ENCODE measurements at places on chromosomes 13 and 19.

GRCh38 chr13:36088001-36088400 lies 43.2 kb downstream of the DCLK1 start:
- no peak for DNase-seq

DNA sequence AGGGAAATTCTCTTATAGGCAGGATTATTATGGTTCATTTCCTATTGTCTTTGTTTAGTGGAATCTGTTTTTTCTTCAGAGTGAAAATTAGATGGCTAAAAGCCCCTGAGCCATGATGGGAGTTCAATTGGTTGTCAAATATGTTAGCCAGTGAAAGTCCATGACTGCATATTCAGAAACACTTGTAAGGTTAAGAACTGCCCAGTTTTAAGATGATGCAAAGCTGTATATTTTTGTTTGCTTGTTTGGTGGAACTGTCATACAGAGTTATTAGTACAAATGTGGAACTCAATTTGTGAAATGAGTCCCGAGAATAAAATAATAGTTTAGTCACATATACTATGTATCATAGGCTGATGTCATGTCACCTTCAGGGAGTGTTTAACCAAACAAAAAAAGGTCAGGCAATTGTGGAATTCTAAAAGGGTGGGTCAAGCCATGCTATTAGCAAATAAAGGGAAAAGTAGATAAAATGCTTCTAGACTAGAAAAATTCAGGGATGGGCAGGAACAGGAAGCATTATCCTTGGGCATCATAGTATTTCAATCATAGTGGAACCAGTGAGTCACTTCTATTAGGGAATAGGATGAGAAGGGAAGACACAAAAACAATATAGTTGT lies 248.3 kb upstream of the SLITRK1 start:
- DNase-seq, result no peak

- no peak for DNase-seq
These were observed 1.8 kb upstream of the LILRB4 start for GRCh38 chr19:54660964-54661363.

DNA sequence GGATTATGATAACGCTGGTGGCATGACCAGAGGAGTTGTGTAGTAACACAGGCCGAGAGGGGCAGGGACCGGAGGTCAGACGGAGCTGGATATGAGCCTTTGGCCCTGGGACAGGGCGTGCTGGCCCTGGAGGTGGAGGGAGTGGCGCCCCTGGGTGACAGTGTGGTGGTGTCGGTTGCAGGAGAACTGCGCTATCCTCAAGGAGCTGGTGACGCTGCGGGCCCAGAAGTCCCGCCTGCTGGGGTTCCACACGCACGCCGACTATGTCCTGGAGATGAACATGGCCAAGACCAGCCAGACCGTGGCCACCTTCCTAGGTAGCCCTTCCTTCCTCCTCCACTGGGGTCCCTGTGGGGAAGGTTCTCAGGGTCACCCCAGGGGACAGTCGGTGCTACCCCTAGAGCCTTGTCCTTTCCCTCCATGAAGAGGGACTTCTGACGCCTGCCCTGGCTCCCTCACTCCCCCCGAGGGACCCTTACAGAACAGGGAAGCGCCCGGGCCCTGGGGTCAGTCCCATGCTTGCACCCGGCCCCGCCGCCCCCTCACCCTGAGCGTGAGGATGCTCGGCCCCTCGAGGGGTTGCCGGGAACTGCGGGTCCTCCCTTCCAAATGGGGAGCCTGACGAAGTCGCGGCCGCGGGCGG lies 12.8 kb upstream of the ZNF554 start:
- no peak for DNase-seq

DNA sequence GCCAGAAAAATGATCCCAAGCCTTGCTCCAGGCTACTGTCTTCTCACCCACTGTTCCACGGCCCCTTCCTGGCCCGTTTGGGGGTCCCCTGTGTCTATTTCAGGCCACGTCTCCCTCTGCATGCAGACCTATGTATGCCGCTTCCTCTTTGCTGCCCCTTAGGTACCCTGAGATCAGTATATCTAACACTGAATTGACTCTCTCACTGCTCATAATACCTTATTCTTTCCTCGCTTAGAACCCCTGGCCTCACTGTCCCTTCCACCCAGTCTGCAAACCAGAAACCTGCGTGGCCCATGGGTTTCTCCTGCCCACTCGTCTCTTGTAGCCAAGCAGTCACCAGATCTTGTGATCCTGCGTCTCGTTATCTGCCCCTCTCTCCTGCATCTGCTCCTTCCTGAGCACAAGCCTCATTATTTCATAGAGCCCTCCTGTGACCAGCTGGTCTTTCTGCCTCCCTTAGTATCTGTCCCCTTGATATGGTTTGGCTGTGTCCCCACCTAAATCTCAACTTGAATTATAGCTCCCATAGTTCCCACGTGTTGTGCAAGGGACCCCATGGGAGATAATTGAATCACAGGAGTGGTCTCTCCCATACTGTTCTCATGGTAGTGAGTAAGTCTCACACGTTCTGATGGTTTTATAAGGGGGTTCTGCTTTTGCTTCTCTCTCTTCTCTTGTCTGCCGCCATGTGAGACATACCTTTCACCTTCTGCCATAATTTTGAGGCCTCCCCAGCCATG lies 109.0 kb upstream of the RNF113B start:
- no peak for DNase-seq

GRCh38 chr19:1523412-1524286 lies at the start of gene PLK5:
TSS of gene PLK5 (plus strand) at chr19:1524077. CDS start at chr19:1526997, 2,920 bp downstream.
- no peak for DNase-seq

DNA sequence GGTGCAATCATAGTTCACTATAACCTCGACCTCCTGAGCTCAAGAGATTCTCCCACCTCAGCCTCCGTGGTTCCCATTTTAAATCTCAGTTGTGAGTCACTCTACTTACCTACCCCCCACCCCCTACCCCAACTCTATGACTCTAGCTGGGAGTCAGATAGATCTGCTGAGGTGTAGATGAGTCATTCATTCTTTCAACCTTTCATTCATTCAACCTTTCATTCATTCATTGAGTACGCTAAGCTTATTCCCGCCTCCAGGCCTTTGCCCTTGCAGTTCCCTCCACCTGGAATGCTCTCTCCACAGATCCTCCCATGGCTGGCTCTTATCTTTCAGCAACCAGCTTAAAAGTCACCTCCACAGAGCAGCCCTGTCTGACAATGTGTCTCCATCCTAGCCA lies 1.1 kb upstream of the MAST1 start:
- DNase-seq, result no peak

DNA sequence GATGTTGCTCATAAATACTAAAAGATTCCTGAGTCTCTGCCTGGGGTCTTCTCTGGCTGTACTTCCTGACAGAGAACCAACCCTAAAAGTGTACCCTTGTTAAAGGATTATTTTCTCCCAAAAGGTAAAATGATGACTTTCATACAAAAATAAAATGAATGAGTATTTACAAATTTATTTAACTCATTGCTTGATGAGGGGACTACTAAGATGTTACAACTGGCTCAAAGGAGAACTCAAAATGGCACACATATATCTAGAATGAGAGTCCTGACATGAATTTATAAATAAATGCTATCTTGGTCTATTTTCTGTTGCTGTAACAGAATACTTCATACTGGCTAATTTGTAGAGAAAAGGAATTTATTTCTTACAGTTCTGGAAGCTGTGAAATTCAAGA lies 30.5 kb downstream of the STOML3 start:
- DNase-seq, result no peak

DNA sequence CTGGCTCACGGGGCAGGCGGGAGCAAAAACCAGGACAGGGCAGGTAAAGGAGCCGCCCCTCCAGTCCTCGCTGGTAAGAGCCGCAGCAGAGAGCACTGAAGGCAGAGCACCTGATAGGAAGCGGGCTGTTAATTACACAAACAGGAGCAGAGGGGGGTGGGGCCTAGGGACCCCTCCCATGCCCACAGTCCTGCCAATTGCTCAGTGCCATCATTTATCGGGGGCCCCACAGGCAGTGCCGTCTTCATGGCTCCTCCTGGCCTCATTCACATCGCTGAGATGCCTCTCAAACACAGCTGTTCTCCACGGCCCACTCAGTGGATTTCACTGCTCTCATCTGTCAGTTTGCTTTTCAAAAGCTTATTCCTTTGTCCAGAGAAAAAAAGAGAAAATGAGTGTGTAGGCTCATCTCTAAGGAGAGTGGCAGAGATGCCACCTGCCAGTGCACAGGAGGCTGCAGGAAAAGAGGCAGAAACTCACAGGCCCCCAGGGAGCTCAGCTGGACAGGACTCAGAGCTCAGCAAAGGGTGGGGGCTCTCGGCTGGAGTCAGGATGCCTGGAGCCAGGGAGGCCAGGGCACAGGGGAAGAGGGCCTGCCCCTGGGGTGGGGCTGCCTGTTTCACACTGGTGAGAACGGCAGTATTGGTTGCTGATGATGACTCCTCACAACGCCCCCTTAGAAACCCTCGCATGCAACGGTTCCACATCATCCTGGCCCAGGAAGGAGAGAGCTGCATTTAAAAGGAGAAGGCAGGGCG lies 174.6 kb downstream of the COL4A1 start:
- no peak for DNase-seq

DNA sequence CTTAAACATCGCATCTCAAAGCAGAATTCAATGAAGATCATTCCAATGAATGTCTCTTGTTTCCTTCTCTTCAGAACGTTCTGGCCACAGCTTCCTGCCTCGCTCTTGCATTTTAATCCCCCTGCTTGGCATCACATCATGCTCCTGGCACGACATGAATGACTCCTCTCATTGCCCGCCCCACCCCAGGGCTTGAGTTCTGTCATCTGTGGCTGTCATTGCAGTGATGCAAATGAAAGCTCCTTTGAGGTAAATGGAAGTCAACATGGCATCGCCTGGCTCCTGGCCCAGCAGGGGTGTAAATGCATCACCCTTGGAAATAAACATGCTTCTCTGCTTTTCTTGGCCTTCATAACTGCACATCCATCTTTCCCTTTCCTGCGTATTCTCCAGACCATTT lies 48.6 kb downstream of the SCEL start:
- no peak for DNase-seq

- DNase-seq, result no peak
These were observed 146.9 kb downstream of the KDM4B start for GRCh38 chr19:5115771-5116202.

DNA sequence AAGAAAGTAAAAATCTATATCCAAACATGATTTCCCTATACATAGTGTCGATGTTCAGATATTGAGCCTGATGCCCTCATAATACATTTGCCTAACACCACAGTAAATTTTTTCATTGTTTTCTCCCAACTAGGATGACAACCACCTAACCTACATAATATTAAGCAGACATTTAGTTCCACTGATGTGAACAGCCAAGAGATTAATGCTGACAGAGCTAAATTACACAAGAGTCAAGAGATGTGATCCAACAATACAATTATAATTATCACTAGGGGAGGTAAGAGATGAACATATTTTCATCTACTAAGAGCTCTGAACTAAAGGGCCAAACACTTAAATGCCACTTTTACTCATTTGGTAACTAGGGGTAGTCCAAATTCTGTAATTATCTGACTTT lies 145.9 kb downstream of the DACH1 start:
- DNase-seq, result no peak

- no peak for DNase-seq
These were observed 19.5 kb upstream of the IFT88 start for GRCh38 chr13:20547479-20547908.

- no peak for DNase-seq
These were observed 764.8 kb upstream of the GPC6 start for GRCh38 chr13:92461831-92462230.

GRCh38 chr19:5691822-5692722 lies 2.0 kb downstream of the RPL36 start:
- no peak for DNase-seq

DNA sequence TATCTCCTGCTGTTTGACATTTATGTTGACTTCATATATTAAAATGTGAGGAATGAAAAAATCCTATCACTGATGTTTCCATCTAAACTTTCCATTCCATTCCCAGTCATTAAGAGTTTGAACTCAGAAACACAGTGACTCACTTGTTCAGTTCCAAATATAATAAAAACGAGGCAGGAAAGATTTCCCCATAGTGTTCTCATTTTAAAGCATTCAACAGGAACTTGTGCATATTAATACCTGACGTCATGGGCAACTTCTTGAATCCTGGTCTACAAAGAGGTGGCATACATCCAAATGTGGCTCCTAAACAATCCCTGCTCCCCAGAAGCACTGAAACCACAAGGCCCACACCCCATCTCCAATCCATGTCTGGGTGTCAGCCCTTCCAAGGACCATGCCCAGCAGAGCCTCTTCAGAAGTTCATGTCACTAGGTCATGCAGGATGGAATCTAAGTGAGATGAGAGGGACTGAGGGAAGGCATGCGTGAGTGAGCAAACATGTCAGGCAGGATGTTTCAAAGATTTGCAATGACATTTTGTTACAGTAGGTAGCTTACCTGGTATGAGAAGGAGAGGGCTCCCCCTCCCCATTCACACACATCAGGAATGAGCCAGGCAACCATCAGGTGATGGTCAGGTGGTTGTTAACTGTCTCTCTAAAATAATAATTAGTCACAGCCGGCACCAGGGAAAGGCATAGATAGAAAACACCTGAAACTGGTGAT lies 9.4 kb upstream of the ERVV-2 start:
- DNase-seq, result no peak

GRCh38 chr13:85567909-85568308 lies 231.3 kb downstream of the SLITRK6 start:
- no peak for DNase-seq

- DNase-seq, result no peak
These were observed 134.9 kb downstream of the KCTD12 start for GRCh38 chr13:76751278-76751677.

GRCh38 chr13:27644302-27644701 lies 22.6 kb downstream of the POLR1D start:
- no peak for DNase-seq

GRCh38 chr19:35260694-35261304 lies 8.0 kb upstream of the USF2 start:
- DNase-seq, result no peak

- DNase-seq, result no peak
These were observed 9.3 kb upstream of the HIF3A start for GRCh38 chr19:46287585-46287984.

DNA sequence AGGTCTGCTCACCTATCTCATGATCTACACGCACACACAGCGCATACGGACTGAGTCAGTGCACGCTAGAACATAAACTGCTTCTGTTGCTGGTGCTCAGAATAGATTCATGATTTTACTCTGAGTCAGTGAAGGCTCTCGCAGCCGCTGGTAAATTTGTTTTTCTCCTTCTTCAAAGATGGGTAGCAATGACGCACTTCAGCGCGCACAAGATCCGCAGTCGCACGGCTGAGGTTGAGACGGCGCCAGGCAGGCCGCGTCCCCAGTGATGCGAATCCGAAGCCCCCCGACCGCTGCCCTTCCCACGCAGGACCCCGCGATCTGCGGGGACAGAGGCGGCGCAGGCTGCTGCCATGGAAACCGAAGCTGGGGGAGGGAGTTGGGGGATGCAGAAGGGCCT lies 103.7 kb upstream of the USP29 start:
- no peak for DNase-seq

Data from right kidney (tissue), 9 donors.